Aorta (tissue), 5 donors: ENCODE measurements at places on chromosomes 12 and 14. TPM values are rescaled to one million over a fixed set of nuclear protein-coding genes. Genes with fewer than 3 reads are reported as not detected.

The FOXA1 gene
- not detected for total RNA-seq

DNA sequence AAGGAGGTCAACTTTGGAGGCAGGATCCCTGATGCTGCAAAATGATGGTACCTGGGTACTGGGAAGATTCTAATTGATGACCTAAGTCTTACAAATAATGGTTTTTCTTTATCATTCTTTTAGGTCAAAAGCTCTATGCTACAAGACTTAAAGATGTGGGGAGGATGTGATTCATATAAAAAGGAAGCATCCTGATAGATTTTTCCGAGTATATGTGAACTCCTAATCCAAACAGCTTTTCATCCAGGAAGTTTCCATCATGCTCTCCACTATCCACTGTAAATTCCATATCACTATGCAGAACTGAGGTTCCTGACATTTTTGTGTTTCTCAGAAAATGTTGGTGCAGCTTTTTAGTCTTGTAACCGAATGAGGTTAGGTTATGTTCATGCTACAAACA lies 293.2 kb downstream of the PAWR start:
- DNase-seq, result no peak

DNA sequence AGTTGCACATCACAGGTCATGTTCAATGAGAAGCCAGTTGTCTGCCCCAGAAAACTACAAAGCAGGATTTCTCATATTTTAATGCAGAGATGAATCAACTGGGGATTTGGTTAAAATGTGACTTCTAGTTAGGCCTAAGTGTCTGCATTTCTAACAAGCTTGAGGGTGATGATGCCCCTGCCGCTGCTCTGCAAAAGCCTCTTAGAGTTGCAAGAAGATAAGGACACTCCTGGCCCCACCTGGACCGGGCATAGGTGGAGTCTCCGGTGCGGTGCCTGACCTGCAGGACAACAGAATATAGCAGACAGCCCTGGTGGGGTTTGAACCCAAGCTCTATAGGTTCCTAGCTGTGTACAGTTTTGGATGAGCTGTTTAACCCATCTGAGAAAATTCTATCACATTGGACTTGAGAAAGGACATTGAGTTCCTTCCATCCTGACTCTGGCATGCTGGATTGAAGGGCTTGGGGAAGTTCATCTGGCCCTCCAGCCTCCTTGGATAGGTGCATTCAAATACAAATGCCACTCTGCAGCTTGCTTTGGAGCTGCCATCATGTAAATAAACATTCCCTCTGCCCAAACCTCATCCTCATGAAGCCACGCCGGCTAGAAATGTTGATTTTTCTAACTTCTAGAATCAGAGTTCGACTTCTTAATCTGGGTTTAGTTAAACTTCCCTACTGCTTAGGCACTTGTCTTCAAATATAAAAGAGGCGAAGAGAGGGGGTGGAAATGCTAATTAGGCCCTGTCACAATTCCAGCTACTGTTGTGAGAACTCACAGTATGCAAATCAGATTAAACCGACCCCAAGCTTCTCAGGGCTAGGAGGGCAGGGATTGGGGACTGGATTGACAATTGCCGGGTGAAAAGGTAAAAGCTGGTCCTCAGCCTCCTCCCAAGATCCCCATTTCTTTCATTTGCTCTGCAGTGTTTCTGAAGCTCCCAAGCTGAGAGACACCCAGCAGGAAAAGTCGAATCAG lies 1225.6 kb downstream of the VRK1 start:
- DNase-seq, result no peak

The CLEC9A gene
- total RNA-seq, result 0.42 TPM

The CDC42BPB gene
- total RNA-seq, result 95.8 TPM

The ZCCHC8 gene
- total RNA-seq, result 30.1 TPM

The KRT79 gene
- total RNA-seq, result not detected

The ACSM4 gene
- not detected for total RNA-seq

GRCh38 chr14:61543946-61544345 lies 151.4 kb upstream of the HIF1A start:
- DNase-seq, result no peak

- DNase-seq, result no peak
Measured at GRCh38 chr12:128008341-128008740, 258.6 kb upstream of the TMEM132C start.

The CCDC177 gene
- total RNA-seq, result not detected

The RNU4-1 gene
- total RNA-seq, result 1,718 TPM

The HCFC2 gene
- total RNA-seq, result 27.0 TPM

The FZD10 gene
- 0.72 TPM for total RNA-seq

DNA sequence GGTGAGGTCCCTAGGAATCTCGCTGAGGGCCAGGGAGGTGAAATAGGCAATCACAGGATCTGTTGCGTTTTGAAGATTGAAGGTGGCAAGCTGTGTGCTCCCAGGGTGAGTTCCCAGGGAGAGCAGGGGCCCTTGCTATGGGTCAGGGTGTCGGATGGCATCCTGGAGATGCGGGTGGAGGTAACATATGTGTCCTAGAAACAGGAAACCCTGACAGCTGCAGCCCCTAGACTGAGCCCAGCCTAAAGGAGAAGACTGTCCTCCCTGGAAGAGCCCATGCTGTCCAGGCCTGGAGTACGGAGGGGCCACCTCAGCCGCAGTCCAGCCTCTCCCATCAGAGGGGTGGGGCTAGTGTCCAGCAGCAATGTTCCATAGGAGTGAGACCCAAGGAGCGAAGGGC lies 194.2 kb downstream of the NTF3 start:
- DNase-seq, result no peak

GRCh38 chr12:77133566-77133965 lies 68.2 kb upstream of the E2F7 start:
- no peak for DNase-seq

The TMEM119 gene
- total RNA-seq, result 21.1 TPM

DNA sequence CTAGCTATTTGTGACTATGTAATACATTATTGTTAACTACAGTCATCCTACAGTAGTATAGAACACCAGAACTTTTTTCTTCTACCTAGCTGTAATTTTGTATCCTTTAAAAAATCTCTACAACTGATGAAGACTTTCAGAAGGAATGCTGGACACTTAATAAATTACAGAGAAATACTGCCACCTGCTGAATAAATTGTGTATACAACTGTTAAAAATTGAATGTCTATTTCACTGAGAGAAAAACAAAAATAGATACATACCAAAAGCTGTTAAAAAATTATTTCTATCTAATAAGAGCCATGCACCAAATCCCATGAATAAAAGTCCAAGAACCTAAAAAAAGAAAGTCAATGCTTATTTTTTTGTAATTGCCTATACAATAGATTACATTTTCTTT lies 6.6 kb downstream of the TSPAN19 start:
- no peak for DNase-seq

GRCh38 chr14:31893221-31893757 lies 183.8 kb upstream of the ARHGAP5 start:
- DNase-seq, result no peak

- DNase-seq, result no peak
Measured at GRCh38 chr12:29901585-29901984, 117.8 kb upstream of the TMTC1 start.

The AGAP2 gene
- 3.6 TPM for total RNA-seq

DNA sequence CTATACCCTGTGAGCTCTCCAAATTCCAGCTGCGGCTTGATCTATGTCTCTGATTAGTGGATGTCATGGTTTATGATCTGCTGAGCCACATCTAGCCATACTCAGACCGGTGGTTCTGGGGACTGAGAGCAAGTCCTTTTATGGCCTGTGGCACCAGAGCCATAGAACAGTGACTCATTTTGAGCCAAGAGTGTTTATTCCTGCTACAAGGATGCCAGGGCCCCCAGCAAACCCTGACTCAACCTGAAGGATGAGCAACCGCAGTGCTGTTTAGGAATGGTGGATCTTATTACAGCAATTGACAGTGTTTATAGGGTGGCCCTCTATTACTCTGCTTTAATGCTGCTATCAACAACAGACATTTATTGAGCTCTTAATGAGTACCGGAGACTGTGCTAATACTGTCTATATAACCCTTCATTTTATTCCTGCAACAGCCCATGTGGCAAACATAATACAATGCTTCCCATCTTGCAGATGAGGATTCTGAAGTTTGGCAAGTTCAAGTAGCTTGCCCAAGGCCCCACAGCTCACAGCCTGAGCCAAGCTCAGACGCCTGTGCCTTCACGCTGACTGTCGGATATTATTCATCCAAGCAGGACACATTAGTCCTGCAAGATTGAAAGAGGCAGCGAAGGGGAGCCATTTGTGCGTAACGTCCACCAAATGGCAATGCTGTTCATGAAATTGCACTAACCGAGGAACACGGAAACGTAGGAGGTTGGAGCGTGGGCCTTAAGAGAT lies 273.6 kb upstream of the PWP1 start:
- DNase-seq, result no peak

DNA sequence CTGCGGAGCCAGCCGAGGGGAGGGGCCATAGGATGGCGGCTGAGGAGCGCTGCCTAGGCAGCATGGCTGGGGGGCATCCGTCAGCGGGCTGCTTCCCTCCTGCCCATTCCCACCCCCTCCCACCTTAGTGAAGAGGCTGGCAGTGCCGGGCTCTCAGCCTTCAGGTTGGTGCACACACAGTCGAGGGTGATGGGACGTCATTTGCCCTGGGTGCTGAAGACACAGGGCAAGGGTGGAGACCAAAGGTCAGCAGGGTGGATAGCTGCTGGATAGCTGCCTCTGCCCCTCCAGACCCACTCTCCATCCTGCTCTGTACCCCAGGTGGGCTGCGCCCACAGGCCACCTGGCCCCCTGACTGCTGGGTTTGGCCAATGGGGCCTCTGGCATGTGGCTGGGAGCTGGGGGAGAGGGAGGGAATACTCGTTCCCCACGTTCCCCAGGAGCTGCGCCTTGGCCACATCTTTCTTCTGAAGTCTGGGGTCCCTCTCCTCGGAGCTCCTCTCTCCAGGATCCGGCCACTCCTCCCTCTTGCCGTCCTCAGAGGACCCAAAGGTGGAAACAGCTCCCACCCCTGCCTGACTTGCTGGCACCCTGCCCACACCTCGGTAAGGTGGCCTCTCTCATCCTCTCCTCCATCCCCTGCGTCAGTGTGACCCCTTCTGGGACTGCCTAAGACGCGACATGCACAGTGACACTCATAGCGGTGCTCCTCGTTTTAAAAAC lies 11.2 kb upstream of the CDC42BPB start:
- DNase-seq, result peak; percentile 39

DNA sequence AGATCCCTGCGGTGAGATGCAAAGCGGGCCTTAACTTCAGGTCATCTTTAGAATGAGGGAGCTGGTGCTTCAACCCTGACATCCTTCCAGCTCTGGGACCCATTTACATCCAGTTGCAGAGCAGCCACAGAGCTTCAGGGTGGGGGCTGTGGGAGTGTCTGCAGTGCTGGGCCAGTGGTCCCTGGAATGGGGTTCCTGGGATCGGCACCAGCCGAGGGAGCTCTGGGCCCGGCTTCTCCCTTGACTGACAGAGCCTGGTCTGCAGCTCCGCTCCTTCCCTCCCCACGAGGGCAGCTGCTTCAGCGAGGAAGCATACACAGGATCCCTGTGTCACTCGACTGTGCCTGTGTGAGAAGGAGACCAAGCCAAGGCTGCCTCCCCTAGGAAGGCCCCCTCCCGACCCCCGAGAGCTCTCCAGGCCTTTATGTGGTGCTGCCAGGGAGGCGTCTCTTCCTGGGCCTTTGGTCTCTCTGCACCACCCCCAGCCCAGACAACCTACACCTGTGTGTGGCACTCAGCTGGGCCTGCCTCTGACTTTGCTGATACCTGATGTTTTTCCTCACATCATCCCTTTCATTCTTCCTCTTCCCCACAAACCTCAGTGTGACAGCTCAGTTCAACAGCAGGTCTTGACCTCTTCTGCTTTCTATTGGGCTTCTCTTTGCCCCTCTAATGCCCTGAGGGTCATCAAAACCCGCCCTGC lies 48.1 kb upstream of the RIN3 start:
- DNase-seq, result peak; percentile 51

DNA sequence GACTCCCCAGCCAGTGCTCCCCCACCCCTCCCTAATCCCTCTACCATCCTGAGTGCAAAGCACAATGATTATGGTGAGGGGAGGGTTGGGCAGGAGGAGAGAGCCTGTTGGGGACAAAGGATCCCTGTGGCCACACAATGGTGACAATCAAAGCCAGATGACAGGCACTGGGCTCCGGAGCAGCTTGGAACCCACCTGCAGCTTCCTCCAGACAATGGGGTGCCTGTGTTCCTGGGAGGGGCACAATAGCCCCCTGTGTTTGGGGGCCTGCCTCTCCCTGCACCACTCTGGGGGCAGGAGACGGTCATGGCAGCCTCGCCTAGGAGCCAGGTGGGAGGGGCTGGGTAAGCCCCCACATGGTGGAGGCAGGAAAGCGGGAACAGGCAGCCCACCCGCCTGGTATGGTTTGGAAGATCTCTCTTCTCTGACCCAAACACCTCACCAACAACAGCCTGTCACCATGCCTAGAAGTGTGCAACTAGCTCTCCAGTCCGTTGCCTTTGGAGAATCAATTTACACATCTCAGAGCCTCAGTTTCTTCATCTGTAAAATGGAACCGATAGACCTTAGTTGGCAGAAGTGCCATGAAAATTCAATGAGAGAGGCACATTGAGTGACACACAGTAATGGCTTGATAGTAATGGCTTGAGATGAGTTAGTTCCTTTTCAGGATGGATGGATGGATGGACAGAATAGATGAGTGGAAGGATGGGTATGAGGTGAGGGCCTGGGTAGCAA lies 53.0 kb downstream of the MVK start:
- no peak for DNase-seq

GRCh38 chr14:34046799-34047520 lies 96.1 kb upstream of the EGLN3 start:
- DNase-seq, result no peak

The KRT85 gene
- total RNA-seq, result not detected

DNA sequence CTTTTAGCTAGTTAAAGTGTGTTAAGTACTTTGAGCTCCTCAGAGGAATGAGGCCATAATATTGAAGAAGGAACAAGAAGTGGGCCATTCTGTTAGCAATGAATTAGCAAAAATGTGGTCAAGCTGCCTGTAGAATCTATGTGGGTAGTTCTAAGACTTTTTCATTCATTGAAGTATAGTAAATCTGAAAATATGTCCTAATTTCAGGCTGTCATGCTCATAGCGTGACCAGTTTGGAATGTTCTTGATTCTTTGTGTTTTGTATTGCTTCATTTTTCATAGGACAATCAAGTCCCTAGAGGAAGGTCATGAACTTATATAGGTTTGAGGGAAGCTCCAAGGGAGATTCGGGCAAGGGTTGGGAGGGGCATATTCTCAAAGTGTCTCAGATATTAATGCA lies 11.4 kb downstream of the ATP23 start:
- no peak for DNase-seq

GRCh38 chr14:104317975-104318557 lies 179.7 kb downstream of the KIF26A start:
- DNase-seq, result no peak

GRCh38 chr12:124496584-124496983 lies 70.8 kb downstream of the NCOR2 start:
- DNase-seq, result no peak

DNA sequence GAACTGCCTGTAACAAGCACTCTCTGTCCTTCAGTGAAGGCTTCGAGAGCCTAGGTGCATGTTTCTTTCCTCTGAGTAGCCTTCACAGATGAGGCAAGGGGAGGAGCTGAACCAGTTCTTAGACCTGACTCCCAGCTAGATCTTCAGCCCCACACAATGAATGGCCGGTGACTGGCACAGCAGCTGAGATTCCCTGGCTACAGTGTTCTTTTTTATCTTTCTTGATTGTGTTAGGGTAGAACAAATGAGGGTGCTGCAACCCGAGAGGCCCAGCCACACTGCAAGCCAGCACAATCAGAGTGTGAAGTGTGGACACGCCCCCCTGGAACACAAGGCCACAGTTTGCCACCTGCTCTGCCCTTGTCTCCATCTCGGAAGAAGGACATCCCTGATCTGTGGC lies 19.1 kb upstream of the COL2A1 start:
- no peak for DNase-seq
